ENCODE measurements at places on chromosomes 2 and 18. TPM values are rescaled to one million over a fixed set of nuclear protein-coding genes. Genes with fewer than 3 reads are reported as not detected.

GRCh38 chr2:142495141-142495540 is 364.3 kb upstream of the LRP1B start:
- no peak for DNase-seq

DNA sequence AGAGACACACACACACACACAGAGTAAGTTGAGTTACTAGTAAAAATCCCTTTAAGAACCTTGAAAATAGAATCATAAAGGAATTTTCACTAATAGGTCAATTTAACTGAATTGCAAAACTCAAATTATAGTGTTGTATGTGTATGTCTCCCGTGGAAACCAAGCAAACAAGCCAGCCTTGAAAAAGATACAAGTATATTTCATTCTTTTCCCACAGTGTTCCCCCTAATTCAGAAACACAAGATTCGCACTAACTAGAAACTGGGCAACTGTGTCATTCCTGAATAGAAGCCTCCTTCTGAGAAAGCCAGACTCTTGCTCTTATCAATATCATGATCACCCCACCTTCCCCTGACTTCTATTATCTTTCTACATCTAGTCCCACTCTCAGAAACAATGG is 229.5 kb downstream of the PIEZO2 start:
- DNase-seq: no peak

DNA sequence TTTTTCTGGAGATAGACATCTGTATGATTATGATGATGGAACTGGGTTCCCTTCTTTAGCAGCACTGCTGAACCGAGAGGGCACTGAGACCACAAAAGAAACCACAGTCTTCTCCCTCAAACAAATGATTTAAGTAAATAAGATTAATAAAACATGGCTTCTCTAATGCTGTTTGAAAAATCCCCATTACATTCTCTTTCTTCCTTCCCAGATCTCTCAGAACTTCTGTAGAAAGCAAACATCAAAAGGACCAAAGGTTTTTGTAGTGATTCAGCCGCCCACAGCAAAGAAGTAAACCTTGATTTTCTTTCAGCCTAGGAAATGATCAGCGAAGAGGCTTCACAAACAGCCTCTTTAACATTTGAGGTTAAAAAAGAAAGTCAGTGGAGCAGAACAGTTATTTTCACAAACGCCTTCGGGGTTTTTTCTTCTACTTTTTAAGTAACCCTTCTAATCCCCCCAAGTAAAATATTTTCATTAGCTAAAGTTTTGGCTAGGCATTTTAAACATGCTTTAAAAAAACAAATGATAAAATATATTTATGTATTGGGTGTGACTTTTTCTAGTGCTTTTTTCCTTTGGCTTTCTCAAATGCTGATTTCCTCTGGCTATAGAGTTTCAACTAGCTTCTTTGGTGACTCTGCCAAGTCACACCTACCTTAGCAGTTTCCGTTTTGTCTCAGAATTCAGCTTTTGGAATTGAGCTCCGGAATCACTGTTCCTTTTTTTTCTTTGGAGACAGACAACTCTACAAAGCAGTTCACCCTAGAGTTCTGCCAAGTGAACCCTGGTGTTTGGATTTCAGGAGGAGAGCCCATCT is 89.6 kb downstream of the UPP2 start:
- peak; percentile 32 for DNase-seq

GRCh38 chr18:66136039-66136438 is 385.2 kb downstream of the CDH7 start:
- DNase-seq: peak; percentile 67

Gene TMEM163
- polyA plus RNA-seq: 1.3 TPM
